ENCODE measurements at places on chromosomes 5 and 9.

DNA sequence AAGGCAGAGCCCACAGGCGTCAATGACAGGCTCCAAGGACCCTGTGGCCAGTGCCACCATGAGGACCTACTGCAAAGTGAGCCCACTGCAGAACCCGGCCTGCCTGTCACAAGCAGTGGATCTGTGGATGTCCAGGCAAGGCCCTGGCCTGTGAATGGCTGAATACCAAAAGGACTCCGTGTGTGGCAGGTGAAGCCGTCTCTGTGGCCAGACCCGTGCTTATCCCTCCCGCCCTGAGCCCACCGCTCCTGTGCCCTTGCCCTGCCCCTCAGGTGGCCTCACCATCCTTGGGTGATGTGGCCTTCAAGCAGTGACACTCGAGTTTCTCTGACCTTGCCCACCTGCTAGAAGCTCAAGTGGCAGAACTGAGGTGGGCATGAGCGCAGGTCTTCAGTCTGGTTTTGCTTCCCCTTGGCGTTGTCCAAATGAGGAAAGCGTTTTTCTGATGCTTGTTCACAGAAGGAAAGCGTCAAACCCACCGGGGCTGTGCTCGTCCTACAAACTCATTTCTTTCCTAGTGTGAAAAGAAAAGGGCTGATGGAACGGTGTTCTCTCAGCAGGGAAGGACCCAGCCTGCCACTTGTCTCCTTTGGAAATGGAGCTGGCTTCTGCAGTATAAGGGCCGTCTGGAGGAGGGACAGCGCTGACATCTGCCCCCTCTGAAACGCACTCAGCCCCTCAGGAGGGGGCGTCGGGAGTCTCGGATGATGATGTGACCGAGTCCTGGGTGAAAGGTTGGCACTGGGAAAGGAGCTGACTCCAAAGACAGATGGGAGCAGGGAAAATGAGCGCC is 377.7 kb upstream of the IRX4 start:
- no peak for DNase-seq

DNA sequence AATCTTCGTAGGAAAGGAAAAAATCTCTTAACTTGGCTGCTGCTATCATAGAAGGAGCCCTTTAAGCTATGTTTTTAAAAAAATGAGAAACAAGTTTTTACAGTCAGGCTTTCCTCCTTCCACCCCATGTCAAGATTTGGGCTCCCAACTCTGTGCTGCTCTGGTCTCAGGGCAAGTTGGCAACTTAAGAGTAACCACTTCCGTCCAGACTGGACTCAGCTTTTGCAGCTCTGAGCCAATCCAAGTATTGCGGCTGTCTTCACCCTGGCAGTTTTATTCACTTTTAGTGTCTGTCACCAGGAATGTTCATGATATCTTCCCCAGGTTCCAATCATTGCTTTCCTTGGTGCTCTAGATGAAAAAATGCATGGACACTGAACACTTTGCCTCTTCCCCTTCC is 115.9 kb upstream of the GAS1 start:
- DNase-seq, result no peak

- no peak for DNase-seq
Measured at GRCh38 chr5:6736106-6736505, 22.9 kb downstream of the TENT4A start.

DNA sequence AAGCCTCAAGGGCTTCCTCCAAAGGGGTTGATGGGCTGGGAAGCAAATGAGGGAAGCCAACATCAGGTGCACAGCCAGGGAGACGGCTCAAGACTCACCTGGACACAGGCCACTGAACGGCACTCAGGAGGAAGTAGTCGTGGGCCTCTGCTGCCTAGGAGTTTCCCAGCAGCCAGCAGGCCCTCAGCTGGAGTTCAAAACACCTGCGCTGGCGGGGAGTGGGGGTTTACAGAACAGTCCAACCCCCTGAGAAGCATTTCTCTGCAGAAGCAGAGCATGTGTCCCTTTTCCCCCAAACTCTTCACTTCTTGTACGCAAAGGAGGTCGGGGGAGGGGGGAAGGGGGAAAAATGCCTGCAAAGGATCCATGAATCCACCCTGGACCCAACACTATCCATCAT is 2.3 kb downstream of the WHRN start:
- DNase-seq, result no peak

DNA sequence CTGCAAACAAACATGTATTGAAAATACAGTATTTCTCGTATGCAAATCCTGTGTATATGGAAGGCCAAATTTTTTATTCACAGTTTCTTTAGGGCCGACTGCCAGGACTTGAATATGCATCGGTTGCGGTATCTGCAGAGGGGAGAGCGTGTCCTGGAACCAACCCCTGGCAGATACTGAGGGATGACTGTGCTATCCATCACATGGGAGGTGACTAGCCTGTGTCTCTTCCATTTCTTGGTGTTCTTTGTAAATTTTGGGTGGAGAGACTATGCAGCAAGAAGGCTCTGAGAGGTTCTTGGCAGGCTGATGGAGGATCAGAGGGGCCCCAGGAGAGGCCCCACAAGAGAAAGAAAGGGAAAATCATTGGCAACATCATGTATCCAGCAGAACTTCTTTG is 384.3 kb downstream of the YTHDC2 start:
- no peak for DNase-seq

DNA sequence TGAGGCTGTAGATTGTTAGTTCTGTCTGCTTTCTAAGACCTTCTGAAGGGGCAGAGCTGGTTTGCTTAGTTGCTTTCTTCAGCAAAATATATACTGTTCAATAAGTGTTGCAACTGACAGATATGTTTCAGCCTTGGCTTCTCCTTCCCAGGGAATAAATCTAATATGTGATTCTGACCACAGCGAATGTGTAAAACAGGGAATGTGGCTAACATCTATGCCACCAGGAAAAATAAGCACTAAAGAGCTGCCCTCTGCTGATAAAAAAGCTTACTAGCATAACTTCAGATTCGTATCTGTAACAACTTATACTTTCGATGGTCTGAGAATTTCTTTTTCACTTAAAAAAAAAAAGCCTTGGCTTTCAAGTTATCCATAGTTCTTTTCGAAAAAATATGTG is 13.0 kb upstream of the OSMR start:
- no peak for DNase-seq

GRCh38 chr9:100477241-100477640 is 4.3 kb downstream of the TMEFF1 start:
- DNase-seq, result no peak

GRCh38 chr9:72485821-72486593 is 35.4 kb upstream of the TMC1 start:
- no peak for DNase-seq

- no peak for DNase-seq
Measured at GRCh38 chr5:139473105-139473504, 2.3 kb downstream of the SMIM33 start.

GRCh38 chr5:180495292-180495691 is 1.1 kb downstream of the CNOT6 start:
- no peak for DNase-seq

GRCh38 chr9:20408513-20408912 is 213.8 kb downstream of the MLLT3 start:
- no peak for DNase-seq

- DNase-seq, result no peak
Measured at GRCh38 chr5:133285583-133286021, 233.8 kb downstream of the HSPA4 start.

DNA sequence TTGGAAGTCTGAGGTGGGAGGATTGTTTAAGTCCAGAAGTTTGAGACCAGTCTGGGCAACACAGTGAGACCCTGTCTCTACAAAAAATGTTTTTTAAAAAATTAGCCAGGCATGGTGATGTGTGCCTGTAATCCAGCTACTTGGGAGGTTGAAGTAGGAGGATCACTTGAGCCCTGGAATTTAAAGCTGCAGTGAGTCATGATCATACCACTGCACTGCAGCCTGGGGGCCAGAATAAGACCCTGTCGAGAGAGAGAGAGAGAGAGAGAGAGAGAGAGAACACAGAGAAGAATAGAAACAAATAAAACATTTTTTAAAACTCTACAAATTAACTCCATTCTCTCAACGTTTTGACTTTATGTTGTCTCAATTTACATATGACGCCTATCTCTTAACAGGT is 111.8 kb downstream of the BARX1 start:
- DNase-seq, result no peak

- no peak for DNase-seq
Measured at GRCh38 chr5:179181988-179182387, 121.8 kb downstream of the ZNF354C start.

- DNase-seq, result no peak
Measured at GRCh38 chr5:112669328-112669963, 68.2 kb upstream of the APC start.

DNA sequence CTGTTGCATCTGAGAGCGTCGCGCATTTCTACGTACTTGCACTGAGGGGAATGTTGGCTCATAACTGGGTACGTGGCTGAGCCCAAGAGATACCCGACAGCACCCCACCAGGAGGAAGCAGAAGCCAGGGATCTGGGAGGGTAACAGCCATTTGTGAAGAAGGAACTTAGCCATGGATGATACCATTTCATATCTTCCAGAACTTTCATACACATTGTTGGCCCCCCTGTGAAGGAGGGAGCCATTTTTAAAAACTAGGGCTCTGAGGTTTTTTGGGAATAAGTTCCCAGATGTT is 101.4 kb upstream of the SLC44A1 start:
- no peak for DNase-seq

DNA sequence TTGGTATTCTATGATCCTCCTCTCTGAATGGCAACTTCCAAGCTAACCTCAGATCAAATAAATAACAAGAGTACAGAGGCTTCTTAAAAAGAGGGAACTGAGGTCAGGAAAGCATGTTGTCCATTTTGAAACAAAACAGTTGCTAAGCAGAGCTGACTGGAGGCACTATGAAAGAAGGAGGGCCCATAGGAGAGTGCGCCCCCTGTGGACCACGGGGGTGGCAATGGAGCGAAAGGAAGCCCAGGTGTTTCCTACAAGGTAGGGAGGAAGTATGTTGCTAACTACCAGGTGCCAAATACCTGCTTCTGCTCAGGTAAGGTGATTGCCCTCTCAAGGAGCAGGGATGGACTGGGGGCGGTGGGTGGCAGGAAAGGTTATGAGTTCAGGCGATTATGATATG is 101.8 kb upstream of the MAST4 start:
- no peak for DNase-seq

GRCh38 chr5:67160985-67161384 is 35.6 kb downstream of the CD180 start:
- peak; percentile 57 for DNase-seq

DNA sequence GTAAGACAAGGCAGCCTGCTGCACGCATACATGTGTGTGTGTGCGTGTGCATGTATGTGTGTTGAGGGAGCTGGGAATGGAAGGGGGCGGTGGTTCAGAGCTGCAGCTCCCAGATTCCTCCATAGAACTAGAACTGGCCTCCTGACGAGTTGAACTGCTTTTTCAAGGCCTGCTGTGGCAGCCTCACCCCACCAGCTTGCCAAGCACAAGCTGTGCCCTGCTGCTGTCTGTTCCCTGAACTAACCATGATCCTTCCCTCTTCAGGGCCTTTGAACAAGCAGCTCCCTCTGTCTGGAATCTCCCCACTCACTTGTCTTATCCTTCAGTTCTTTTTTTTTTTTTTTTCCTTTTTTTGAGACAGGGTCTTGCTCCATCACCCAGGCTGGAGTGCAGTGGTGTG is 22.6 kb downstream of the LRSAM1 start:
- no peak for DNase-seq

DNA sequence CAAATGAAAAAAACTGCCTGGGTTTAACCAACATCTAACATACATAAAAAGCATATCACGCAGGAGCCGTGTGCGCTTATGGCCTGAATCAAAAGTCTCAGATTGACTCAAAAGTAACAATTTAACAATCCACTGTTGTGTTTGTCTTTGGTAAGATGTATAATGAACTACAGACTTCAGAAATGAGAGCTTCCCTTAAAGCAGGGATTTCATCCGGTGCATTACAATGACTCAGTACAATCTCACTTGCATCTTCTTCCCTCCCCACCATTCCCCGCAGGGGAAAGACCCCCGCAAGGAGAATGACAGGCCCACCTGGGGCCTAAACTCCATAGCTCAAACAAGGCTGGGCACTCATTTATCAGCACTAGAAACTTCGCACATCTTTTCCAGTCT is 1.4 kb downstream of the ZFR start:
- no peak for DNase-seq

- no peak for DNase-seq
Measured at GRCh38 chr5:170581211-170581610, 77.4 kb downstream of the KCNIP1 start.

DNA sequence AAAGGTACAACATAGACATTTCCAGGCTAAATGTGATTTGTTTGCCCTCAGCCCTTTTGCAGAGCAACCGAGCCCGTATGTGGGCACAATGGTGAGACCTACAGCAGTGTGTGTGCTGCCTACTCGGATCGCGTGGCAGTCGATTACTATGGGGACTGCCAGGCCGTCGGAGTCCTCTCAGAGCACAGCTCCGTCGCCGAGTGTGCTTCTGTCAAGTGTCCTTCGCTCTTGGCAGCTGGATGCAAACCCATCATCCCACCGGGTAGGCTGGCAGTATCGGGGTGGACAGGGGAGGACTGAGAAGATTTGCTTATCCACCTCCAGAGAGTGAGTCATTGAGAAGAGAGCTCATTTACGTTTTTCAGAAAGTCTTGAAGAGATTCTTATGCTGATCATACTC is 17.8 kb upstream of the GLIPR2 start:
- DNase-seq, result no peak

Data from LNCaP clone FGC (cell line).